ENCODE measurements at places on chromosomes 12 and 14.

GRCh38 chr12:27553941-27554340, 29.9 kb downstream of the PPFIBP1 start:
- no peak for DNase-seq

GRCh38 chr14:44109036-44109435, 398.0 kb downstream of the FSCB start:
- no peak for DNase-seq

- no peak for DNase-seq
Measured at GRCh38 chr12:76504606-76505005, 55.0 kb downstream of the OSBPL8 start.

DNA sequence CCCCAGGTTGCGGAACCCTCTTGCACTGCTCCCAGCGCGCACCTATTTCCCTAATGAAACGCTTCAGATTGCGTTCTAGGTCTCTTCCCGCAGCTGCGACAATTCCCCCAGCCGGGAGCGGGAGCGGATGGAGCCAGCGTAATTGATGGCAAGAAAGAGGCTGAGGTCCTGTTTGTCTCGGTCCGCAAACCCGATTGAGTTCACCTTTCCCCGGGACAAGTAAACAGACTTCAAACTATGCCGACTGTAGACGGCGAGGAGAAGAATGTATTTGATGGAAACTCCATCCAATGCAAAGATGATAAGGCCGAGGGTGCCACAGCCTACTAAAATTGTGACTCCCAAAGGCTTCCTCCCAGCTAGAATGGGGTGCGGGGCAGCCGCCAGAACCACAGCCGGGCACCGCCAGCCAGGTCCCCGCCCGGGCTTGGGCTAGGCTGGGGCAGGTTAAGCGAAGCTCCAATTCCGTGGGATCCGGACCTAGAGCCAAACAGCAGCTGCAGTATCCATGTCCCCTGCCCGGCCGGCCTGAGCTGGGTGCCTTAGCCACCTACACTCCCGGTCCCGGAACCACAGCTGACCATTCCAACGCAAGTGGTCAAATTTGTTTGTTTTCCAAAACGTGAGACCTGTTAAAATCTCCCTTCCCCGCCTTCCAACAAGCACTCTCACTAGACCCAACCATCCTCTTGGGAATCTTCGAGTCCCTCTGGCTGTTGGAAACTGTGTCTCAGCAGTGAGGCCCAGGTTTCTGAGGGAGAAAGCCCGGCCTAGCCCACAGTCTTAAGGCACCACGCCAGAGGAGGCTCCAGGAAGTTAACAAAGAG, 5.5 kb downstream of the NKX2-1 start:
- DNase-seq: no peak

GRCh38 chr14:20723488-20723887, 22.2 kb upstream of the EDDM3A start:
- DNase-seq: peak; percentile 9

- DNase-seq: no peak
Measured at GRCh38 chr12:94586589-94587259, 63.6 kb downstream of the TMCC3 start.

GRCh38 chr12:49909826-49910225, 6.1 kb upstream of the FAIM2 start:
- peak; percentile 39 for DNase-seq

GRCh38 chr14:98244162-98244948, 1027.6 kb downstream of the BCL11B start:
- DNase-seq: no peak

DNA sequence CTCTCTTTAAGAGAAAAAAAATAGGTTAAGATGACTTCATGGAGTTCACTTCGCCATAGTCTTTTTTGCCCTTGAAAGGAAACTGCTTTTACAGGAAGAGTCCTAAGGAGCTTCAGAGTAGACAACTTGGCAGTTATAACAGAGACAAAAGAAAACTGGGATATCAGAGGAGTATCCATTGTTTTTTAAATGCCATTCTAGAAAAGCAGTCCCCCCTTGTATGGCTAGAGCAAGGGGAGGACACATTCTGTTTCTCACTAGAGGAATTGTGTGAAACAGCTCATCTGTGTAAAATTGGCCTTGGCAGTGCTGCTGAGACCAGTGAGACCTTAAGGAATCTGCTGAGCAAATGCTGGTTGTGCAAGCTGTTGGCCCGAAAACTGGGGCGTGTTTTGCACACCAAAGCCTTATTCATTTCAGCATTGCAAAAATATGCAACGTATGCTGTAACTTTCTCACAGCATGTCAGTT, 128.0 kb downstream of the GPR135 start:
- DNase-seq: no peak

GRCh38 chr12:93943780-93944179, 204.6 kb upstream of the PLXNC1 start:
- DNase-seq: no peak

DNA sequence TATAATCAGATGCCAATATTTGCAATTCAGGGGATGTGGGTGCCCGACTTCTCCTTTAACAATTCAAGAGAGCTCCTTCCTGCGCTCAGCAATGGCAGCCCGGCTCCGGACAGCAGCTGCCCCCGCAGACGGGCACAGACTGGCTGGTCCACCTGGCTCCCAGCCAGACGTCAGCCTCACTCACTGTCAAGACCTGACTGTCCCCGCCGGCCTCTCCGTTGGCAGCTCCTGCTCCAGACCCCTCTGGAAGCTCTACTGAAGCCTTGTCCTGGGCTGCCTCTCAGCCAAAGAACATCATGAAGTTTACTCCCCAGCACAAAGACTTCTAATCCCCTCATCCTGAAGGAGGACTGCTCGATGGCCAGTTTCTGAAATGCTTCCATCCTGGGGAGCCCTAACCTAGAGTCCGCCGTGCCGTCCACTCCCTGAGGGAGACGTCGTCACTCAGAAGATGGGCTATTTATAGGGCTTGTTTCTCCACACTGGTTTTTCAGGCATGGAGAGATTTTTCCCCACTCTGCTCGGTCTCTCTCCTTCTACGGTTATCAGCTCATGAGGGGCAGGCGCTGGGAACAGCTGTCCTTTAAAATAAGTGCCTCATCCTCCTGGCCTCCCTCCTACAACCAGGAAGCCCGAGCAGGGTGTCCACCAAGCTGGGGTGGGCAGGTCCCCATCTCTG, 126.2 kb downstream of the RFLNA start:
- no peak for DNase-seq

GRCh38 chr12:27437839-27438238, 8.7 kb upstream of the SMCO2 start:
- DNase-seq: no peak

- no peak for DNase-seq
Measured at GRCh38 chr12:33795536-33795935, 226.8 kb upstream of the ALG10 start.

- DNase-seq: no peak
Measured at GRCh38 chr14:90302529-90303303, 29.0 kb downstream of the NRDE2 start.

DNA sequence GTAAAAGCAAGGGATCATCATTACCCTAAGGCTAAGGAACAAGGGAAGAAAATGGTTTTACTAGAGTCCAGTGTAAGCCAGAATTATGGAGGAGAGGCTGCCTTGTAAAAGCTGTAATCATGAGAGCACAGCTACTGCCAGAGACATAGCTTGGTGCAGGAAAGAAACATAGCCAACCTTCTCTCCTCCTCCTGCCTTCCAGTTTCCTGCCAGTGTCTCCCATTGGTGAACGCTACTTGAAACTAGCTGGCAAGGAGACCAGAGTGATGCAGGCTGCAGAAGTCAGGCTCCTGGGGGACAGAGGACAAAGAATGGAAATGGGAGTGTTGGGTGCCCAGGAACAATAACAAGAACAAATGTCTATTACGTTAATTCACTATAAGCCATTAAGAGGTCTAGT, 158.5 kb downstream of the NELL2 start:
- no peak for DNase-seq

GRCh38 chr14:50007123-50007903, 109.1 kb downstream of the VCPKMT start:
- DNase-seq: no peak

- no peak for DNase-seq
Measured at GRCh38 chr12:102980350-102980749, 22.9 kb downstream of the ASCL1 start.

GRCh38 chr12:38391007-38391406, 74.4 kb downstream of the ALG10B start:
- DNase-seq: no peak

GRCh38 chr14:59147007-59147406, 41.5 kb upstream of the DAAM1 start:
- no peak for DNase-seq

GRCh38 chr12:18951218-18951617, 178.3 kb upstream of the PLEKHA5 start:
- DNase-seq: no peak

DNA sequence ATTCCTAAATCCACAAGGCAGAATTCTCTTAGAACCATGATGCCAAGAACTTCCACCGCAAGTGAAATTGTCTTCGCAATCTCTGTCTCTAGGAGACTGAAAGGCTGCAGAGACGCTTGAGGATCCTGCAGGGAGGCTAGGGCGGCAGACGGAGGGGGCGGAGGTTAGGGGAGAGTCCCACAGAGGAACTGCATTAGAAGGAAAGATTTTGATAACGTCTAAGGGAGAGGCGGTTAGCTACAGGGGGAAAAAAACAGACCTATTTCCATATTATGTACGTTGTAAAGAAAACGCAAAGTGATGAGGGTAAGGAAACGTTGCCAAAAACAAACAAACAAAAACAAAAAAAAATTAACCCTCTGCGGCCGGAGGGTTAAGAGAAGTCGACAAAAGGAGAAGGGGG, 595 bp downstream of the KLHL28 start:
- DNase-seq: peak; percentile 51
